ENCODE measurements at places on chromosomes 6 and 20.
A peak's percentile ranks its signal among the peaks of the same experiment; 100 is the strongest.

DNA sequence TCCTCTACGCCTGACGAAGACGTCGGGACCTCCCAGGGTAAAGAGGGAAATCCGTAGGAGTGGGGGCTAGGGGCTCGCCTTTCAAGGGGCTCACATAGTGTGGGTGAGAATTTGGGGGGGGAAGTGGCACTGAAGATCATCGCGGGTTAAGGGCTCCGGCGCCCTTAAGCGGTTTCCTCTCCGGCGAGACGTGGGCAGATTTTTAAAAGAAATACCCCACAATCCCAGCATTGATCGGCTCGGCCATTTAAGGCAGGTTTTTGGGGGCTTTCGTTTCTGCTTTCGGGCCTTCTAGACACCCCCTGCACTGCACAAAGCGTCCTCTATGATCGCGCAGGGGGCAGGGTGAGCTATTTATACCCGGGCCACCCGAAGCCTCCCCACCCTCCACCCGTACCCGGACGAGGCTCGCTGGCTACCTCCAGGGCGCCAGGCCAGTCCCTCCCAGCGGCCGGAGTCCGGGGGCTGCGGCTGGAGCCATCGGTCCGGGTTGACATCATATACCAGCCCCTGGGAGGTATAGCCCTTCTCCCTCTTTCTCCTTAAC, 1.2 kb downstream of the NKX2-2 start:
- DNase-seq: no peak

DNA sequence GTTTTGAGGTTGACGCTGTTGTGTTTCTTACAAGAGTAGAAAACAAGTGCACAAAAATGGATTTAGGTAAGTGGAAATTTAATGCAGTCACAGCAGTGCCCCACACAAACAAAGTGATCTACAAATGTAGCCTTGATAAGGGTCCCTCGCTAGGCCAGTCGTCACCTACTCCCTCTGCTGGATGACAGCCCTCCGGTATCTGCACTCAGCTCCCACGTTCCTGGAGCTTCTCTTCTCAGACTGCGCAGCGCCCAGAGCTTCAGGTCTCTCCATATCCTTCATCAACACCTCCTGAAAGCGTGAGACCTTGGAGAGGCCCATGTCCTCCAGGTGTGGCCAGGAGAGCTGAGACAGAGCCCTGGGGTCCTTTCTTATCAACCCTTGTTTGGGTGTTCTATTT, 58.3 kb upstream of the MAP3K4 start:
- no peak for DNase-seq

DNA sequence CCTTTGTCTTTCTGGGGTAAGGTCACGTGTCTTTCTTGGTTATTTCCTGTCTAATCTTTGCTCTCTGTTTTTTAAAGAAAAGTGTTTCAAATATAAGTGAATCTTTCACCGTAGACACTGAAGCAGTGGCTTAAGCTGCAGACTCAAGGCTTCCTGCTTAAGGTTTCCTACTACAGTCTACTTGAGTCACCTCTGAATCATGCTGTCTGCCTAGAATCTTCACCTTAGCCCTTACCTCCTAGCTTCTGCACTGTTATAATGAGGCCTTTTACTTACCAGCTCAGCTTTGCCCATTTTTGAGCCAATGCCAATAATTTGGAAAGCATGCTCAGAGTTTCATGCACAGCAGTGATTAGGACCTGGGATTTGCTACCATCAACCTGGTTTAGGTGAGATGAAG, 30.6 kb downstream of the ADGRF4 start:
- no peak for DNase-seq

GRCh38 chr6:41940759-41941279, 789 bp downstream of the CCND3 start:
- no peak for DNase-seq

- peak; percentile 64 for DNase-seq
Measured at GRCh38 chr6:137363805-137364138, 130.4 kb downstream of the OLIG3 start.

DNA sequence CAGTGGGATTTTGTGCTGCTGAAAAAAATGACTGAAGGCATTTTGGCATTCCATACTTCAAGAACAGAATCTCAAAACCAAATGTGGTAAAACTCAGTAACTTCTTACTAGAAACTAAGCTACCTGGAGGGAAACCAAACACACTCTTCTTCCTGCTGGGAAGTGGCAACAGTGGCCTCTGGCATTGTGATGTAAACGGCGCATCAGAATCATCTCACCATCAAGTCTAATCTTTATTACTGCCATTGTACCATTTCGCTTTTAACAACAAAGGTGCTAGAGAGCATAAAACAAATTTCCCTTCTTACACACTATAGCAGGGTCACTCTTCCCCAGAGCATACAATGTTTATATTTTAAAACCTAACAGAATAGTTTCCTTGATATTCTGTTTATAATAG, 101.6 kb upstream of the CEP162 start:
- no peak for DNase-seq

DNA sequence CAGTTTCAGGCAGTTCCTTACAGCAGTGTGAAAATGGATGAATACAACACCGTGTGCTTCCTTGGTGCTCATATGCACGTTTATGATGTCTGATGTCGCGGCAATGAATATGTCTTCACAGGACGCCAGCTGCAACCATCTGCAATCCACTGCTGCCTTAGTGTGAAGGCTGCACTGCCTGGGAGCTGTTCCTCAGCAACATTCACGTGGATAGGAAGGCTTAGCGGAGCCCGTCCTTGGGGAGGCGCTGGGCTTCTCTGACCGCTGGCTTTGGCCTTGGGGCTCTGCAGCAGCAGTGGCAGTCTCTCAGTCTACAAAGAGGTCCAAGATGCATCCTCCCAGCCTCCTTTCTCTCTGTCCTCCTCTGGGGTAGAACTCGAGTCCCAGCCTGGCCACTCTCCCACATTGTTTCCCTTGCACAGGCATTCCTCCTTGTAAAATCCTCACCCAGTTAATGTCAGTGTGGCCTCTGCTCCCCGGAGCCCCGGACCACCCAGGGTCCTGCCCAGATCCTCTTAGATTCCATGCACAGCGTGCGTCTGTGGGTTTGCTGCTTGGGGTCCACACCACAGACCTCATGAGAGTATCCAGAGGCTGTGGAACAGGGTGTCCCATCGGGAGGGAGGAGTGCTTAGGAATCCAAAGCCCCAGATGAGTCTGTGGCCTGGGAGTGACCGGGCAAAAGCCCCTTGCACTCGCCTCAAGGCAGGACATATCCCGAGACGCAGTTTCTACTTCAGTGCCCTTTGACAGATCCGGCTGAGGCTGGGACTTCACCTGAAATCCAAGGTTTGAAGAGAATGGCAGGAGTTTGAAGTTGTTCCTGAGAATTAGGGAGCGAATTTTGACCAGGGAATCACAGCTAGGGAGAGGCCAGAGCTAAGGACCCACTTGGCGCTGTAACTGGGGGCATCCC, 181.3 kb downstream of the THBS2 start:
- no peak for DNase-seq

DNA sequence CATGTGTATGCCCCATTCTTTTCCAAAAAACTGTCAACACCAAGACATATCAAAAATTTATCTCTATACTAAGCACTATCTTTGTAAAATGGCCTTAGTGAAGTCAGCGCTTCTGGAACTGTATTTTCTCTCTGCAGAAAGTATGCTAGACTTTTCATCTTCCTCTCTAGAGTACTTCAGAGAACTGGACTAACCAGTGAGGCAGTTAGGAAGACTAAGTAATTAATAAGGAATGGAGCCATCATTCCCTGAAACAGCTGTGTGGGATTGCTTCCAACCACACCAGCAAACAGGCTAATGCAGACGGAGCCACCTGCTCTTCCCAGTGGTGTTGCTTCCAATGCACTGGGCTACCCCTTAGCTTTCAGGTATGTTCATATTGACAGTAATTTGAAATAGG, 169.1 kb upstream of the FUT9 start:
- no peak for DNase-seq

DNA sequence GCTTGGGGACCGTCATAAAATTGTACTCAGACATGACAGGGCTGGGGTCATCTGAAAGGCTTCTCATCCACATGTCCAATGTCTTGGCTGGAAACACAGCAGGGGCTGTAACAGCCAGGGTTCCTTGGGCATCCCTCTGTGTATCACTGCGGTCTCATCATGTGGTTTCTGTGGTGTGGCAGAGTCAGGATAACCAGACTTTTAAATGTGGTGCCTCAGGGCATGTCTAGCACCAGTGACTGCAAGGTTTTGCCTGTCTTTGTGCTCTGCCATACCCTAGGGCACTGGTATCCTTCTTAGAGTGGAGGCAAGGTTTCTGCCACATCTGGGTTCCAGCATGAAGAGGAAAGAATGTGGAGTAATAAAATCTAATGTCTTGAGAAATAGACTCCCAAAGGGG, 124.2 kb downstream of the PLEKHG1 start:
- no peak for DNase-seq

DNA sequence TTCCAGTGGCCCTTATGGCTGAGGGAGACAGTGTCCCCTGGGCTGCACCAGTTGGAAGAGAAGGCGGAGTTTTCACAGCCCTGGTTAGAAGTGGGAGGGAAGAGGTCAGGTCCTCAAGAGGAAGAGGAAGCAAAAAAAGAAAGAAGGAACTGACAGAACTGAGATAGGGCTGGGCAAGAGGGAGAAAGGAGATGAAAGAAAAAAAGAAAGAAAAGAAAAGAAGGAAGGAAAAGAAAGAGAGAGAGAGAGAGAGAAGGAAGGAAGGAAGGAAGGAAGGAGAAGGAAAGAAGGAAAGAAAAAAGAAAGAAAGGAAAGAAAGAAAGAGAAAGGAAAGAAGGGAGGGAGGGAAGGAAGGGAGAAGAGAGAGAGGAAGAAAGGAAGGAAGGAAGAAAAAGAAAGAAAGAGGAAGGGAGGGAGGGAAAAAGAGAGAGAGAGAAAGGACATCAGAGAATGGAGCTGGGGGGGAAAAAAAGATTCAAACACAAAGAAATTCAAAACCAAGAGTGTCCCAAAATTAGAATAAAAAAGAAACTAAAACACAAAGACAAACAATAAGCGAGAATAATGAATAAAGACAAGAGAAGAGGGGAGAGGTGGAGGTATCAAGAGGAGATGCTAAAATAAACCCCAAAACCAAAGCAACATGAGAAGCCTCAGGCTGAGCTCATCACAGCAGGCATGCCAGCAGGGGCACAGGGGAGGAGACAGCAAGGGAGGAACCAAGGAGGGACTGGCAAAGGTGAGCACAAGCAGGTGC, 5.3 kb upstream of the FUCA2 start:
- peak; percentile 20 for DNase-seq
